ENCODE measurements at places on chromosomes 3 and 15.

DNA sequence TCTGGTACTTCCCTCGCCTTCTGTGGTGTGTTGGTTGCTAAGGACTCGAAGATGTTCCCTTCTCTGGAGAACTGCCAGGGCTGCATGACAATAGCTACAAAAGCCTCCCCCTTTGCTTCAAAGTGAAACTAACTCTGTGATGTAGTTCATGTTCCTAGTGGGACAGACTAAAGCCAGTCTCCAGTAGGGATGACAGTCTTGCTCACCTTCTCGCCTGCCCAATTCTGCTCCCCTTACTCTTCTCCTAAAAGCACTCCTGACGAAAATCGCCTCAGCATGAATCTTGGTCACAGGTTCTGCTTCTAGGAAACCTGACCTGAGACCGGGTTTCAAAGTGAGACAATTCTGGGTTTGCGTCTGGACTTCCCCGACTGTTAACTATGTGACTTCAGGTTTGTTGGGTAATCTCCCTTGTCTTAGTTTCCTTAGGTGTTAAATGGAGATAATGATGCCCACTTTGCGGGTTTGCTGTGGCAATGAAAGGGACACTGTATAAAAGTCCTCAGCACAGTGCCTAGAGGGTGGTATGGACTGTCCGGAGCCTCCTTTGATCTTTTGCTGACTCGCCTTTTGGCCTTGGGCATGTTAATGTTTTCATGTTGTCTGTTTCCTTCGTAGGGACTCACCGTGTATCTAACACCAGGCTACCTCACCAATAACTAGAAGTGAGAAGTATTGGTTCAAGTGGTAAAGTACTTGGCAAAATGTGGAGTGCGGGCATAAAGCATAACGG lies 24.9 kb upstream of the THRB start:
- peak; percentile 18 for DNase-seq

DNA sequence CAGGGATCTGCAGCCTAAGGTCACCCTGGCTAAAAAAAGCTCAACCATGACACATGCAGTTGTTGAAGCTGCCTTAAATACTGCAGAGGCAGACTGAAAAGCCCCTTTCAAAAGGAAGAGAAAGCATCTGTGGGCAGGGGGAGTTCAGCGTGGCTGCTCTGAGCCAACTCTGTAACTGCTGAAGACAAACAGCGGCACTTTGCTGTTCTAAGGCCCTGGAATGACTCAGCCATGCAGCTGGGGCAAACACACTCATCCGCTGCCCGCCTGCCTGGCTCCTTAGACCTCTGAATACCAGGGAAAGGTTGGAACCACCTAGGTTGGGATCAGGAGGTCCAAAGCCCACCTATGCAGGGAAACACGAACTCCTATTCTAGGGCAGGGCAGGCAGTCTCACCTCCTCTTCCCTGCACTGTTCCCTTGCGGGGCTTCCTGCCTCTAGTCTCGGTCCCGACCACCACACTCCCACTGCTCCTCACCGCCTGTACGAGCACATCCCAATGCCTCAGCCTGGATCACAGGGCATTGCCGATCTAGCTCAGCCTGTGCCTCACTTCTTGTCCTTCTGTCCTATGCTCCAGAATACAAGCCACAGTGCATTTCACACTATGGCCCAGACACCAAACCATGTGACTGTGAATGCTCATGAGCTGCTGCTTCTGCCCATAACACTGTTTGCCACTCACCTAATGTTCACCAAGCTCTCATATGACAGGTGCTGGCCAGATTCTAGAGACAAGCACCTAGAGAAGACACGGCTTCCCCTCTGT lies 6.6 kb upstream of the MUSTN1 start:
- no peak for DNase-seq

DNA sequence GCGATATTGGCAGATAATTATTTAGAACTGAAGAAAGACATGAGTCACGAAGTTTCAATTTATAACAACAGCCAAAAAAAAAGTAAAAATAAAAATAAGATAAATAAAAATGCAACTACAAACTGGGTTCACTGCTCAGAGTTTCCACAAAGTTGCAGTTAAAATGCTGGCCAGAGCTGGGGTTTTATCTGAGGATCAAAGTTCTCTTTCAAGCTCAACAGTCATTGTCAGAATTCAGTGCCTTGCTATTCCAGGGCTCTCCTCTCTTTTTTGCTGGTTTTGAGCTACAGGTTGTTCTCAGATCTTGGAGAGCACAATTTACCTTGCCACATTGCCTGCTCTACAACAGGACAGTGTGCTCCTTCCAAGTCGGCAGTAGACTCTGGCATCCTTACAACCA lies 60.1 kb downstream of the PYDC2 start:
- no peak for DNase-seq

DNA sequence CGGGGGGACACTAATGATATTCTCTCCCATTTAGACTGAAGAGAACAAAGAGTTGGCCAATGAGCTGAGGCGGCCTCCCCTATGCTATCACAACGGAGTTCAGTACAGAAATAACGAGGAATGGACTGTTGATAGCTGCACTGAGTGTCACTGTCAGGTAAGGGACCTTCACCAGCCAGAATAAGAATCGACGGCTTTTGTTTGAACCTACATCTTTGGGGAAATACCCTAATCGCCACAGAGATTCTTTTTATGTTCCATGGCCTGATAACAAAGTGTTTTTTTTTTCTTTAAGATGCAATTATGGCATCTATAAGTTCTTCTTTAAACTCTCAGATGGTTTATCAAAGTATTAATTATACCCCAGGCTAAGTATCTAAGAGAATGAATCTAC lies 3.4 kb downstream of the THBS1 start:
- no peak for DNase-seq

- no peak for DNase-seq
Observed at GRCh38 chr3:46898321-46899150, 21.0 kb downstream of the PTH1R start.

GRCh38 chr3:170768334-170768801 lies 101.6 kb downstream of the RPL22L1 start:
- DNase-seq: peak; percentile 16

GRCh38 chr3:13857702-13858380 lies 22.0 kb downstream of the WNT7A start:
- no peak for DNase-seq

- no peak for DNase-seq
Observed at GRCh38 chr3:120177151-120177550, 82.9 kb upstream of the GSK3B start.

DNA sequence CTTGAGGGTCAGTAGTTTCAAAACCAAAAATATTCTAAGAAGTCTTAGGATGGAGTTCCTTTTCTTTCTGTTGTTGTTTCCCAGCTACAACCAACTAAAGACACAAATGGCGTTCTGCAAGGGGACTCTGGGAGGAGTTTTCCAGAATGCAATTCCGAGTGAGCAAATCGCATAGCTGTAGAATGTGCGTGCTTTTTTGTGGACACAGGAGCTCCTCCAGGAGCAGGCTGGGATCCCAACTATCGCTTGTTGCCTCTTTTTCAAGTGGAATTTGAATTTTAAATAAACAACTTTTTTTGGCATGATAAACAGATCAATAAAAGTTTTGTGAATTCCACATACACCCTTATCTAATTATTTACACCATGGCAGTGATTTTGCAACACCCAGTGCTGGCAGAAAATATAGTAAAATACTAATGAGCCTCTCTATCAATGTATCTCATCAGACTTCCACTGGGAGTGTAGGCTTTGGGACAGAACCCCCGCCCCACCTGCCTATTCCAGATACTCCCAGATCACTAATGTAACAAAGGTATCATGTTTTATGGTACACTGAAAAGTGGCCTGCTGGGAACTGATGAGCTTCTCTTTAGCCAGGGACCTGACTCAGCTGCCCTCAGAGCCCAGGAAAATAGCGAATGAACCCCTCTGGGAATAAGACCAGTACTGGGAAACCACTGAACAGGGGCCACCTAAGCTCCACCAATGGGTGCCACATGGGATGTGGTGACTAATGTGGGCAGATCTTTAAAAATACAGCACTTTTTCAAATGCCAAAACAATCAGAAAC lies 66.4 kb downstream of the LMCD1 start:
- no peak for DNase-seq

GRCh38 chr15:100169615-100170290 lies 172.0 kb downstream of the ADAMTS17 start:
- DNase-seq: no peak

- no peak for DNase-seq
Observed at GRCh38 chr15:52284164-52284563, 11.4 kb downstream of the MYO5C start.

DNA sequence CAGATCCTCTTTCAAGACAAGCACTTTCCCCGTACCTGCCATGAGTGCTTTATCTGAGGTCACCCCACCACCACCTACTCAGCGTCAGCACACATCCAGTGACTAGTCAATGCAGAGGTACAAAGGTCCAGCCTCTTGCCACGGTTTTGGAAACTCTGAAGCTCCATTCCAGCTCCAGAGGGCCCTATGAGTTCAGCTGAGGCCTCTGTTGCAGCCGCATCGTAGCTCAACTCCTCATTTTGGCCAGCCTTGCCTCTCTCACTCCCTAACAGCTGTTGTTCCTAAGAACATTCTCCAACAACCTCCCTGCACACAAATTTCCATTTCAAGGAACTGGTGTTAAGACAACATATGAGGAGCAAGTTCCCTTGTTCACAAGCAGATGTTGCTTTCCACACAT lies 405.1 kb upstream of the PROK2 start:
- DNase-seq: no peak

DNA sequence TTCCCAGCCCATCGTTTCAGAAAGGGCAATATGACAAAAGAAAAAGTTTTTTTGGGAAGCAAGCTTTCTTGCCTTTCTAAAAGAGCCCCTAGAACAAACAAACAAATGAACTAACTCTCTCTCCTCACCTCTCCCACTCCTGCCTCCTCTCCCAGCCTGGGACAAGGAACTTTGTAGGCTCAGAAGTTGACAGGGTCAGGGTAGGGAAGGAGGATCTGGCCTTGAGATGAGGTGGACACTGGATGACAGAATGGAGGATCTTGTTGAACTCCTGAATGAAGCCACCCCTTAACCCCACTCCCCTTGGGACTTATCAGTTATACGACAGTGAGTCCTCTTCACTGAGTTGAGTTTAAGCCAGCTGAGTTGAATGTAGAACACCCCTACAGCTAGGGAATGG lies 1.6 kb upstream of the ITGA11 start:
- DNase-seq: no peak

GRCh38 chr3:100105501-100105900 lies 8.8 kb downstream of the FILIP1L start:
- no peak for DNase-seq

GRCh38 chr3:159928666-159929065 lies 60.0 kb upstream of the IL12A start:
- DNase-seq: peak; percentile 11

DNA sequence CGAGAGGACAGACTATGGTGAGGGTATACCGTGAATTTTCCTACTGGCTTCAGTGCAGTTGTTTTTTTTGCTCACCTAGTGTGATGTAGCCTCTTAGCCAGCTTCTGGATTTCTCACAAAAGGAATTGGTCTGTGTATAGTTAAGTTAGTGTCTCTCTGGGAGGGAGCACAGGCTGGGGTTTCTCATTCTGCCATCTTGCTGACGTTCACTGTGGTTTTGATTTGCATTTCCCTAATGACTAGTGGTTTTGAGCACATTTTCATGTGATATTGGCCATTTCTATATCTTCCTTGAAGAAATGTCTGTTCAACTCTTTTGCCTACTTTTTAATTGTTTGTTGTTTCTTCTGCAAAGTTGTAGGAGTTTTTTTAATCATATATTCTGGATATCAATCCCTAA lies 2.2 kb upstream of the CD86 start:
- no peak for DNase-seq

DNA sequence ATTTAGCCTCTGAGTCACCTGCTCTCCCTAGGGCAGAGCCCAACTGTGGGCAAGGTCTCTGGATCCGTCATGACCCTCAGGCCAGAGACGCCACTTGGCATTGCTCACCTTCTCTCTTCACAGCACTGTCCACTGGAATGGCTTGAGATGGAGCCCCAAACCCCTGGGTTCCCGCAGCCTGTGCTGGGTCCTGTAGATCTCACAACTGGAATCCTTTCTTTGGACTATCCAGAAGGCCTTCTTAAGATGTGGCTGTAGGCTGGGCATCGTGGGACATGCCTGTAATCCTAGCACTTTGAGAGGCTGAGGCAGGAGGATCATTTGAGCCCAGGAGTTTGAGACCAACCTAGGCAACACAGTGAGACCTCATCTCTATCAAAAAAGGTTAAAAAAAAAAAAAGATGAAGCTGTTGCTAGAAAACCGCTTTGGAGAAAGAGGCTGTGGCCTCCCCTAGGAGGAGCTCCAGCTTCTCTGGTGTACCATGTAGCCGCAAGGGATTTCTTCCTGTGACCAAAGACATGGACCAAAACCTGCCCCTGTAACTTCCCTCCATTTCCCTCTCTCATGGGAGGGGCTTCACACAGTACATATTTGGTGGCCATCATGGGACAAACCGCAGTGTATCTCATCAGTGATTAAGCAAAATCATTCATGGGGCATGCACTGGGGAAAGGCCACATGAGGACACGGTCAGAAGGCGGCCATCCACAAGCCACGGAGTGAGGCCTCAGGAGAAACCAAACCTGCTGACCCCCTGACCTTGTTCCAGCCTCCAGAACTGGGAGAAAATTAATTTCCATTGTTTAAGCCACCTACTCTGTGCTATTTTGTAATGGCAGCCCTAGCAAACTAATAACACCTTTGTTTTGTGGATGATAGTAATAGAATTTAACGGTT lies 23.3 kb upstream of the BUB1B start:
- DNase-seq: no peak

GRCh38 chr3:52372822-52373504 lies 56.8 kb downstream of the DNAH1 start:
- DNase-seq: no peak

DNA sequence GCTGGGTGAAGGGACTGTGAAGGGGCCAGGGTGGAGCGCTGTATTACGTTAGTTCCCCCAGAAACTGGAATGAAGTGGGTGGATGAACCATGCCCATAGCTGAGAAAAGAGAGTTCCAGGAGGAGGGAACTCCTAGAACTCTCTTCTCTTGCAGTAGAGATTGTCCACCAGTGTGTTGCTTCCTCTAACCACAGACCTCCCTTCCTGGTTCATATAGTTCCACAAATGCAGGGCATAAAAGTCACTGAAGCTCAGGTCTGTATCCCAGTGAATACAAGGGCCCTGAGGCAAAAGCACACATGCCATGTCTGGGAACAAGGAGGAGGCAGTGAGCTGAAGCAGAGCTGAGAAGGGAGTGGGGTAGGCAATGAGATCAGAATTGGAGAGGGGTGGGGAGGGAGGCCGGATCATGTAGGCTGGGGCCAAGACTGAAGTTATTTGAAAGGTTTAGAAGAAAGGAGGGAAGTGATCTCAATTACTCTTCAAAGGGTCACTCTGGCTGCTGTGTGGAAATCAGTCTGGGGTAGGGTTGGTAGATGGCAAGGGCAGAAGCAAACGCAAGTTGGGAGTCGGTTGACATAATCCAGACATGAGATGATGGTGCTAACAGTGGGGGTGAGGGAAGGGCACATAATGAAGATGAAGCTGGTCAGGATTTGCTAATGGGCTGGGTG lies 6.5 kb downstream of the A4GNT start:
- peak; percentile 44 for DNase-seq

- DNase-seq: no peak
Observed at GRCh38 chr3:173552526-173552925, 155.0 kb downstream of the NLGN1 start.

DNA sequence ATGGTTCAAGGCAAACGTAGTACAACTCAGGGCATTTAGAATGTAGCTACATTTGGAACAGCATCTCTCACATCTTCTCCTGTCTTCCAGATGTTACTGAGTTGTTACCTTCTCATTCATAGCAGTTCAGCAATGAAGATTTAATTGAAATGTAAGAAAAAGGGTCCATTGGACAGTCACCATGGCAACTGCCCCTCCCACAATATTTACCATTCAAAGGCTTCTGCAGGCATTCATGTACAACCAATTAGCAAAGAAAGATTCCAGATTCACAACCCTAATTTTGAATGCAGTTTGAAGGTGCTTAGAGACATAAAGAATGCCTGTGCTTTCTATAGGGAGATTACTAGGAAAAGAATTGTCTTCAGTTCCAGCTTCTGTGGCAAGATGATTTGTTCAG lies 22.2 kb downstream of the SCN11A start:
- no peak for DNase-seq
